ENCODE measurements at places on chromosomes 1 and 21. TPM values are rescaled to one million over a fixed set of nuclear protein-coding genes. Genes with fewer than 3 reads are reported as not detected.

ATP1A4 gene
- polyA plus RNA-seq: 0.26 TPM

ARHGAP29 gene
- polyA plus RNA-seq: 59.7 TPM

CLCA1 gene
- polyA plus RNA-seq: not detected

SPRR2E gene
- not detected for polyA plus RNA-seq

- H3K27me3 ChIP-seq: peaks cover 14% of the 10 kb centered on the region
- no peaks in the 10 kb centered on the region for H3K4me1 ChIP-seq
- no peak overlapping the region for H3K4me3 ChIP-seq
- no peak overlapping the region for H3K27ac ChIP-seq
- peaks cover 5% of the 10 kb centered on the region for H3K36me3 ChIP-seq
Measured at GRCh38 chr1:156073740-156074139, 8.5 kb downstream of the MEX3A start.

DNA sequence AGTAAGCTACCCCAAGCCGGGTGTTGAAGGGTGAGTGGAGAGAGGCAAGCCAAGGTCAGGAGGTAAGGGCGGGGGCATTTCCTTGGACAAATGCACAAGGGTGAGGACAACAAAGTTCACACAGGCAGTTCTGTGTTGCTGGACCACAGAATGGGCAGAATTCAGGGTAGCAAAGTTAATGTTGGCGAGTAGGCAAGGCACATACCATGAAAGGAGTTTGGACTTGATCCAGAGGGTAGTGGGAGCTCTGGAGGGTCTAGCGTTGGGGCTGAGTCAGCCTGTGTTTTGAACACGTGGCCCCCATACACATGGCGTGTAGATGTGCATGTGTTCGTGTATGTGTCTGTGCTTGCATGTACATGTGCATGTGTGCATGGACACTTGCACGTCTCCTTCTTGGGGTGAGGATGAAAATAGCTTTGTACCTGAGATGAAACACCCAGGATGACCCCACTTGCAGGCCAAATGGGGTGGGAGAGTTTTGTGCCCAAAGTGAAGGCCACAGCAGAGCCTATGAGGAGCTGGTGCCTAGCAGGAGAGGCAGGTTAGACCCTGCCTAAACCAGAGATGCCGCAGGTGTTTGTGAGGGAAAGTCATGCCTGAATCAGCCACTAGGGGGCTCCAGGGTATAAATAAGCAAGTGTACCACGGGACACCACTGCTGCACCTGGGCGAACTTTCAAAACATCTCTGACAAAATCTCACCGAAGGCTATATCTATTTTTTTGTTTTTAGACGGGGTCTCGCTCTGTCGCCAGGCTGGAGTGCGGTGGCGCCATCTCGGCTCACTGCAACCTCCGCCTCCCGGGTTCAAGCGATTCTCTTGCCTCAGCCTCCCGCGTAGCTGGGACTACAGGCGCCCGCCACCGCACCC lies 21.8 kb downstream of the SLC27A3 start:
- no peak overlapping the region for H3K27ac ChIP-seq
- H3K27me3 ChIP-seq: no peaks in the 10 kb centered on the region
- peak; percentile 72 for DNase-seq
- no peaks in the 10 kb centered on the region for H3K4me1 ChIP-seq
- H3K4me3 ChIP-seq: no peak overlapping the region

DNA sequence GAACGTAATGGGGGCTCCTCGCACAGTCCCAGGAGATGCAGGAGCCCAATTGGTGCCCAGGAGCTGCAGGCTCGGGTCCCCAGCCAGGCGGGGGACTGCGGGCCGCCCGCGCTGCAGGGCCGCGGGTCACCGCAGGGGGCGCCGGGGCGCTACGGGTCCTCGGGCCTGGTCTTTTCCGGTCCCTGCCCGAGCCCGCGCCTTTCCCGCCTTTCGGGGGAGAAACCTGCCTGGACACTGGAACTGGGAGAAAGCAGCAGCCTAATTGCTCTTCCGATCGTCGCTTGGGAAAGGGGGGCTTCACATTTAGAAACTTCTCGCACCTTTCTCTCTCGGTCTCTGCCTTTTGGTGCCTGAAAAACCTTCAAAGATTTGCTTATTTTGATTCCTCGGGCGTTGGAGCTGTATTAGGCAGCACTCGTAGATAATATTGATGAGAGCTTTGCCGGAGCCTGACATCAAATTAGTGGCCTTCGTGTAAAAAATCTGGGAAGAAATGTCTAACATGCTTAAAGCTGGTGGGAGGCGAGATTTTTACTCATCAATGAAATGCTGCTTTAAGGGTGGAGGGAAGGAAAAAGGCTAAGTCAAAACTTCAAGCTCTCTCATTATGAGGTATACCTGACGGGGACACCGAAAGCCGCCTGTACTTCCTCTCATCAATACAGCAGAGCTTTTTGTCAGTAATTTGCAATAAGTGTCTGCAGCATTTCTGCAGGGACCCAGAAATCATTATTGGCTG lies 12.6 kb upstream of the BARHL2 start:
- H3K27ac ChIP-seq: no peak overlapping the region
- DNase-seq: no peak
- H3K4me3 ChIP-seq: no peak overlapping the region
- peaks cover 100% of the 10 kb centered on the region for H3K27me3 ChIP-seq
- no peaks in the 10 kb centered on the region for H3K36me3 ChIP-seq

DNA sequence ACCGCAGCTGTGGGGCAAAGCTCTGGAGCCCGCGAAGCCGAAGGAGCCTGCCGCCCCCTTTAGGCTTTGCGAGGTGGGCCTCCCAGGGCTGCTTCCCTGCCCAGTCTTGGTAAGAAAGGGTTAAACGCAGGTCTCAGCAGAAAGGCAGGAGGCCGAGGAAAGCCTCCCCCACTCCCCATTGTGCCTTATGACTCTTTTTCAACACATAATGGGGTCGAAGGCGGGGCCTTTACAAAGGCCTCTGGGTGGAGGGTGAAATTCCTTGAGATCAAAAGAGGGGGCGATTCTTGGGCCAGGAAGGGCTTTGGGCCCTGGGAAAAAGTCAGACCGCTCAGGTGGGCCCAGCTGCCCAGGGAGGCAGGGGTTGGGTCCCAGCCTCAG lies 880 bp downstream of the ALPL start:
- peaks cover 8% of the 10 kb centered on the region for H3K27me3 ChIP-seq
- no peaks in the 10 kb centered on the region for H3K36me3 ChIP-seq
- H3K4me3 ChIP-seq: peak overlapping the region; percentile 29
- no peak for DNase-seq
- no peak overlapping the region for H3K27ac ChIP-seq
- peaks cover 54% of the 10 kb centered on the region for H3K4me1 ChIP-seq

DNA sequence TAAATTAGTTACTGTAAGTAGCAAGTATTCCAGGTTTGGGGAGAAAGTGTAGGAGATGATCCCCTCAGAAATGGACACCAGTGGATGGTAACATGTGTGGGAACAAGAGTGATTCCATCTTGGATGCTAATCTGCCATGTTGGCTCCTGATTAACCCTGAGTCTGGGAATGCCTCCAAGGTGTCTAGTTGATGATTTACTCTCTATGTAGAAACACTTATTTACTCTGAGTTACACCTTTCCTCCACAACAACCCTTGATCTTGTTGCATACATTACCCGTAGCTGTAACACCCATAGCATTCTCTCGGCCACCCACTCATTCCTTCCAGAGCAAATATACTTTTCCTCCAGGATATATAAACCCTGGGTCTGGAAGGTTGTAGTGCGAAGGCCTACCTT lies 315.9 kb upstream of the GREM2 start:
- no peaks in the 10 kb centered on the region for H3K4me1 ChIP-seq
- H3K27ac ChIP-seq: no peak overlapping the region
- no peaks in the 10 kb centered on the region for H3K27me3 ChIP-seq

GRCh38 chr1:162270016-162270770 lies 106.5 kb downstream of the SPATA46 start:
- H3K4me3 ChIP-seq: no peak overlapping the region
- no peaks in the 10 kb centered on the region for H3K36me3 ChIP-seq
- H3K27ac ChIP-seq: no peak overlapping the region
- no peaks in the 10 kb centered on the region for H3K27me3 ChIP-seq

DNA sequence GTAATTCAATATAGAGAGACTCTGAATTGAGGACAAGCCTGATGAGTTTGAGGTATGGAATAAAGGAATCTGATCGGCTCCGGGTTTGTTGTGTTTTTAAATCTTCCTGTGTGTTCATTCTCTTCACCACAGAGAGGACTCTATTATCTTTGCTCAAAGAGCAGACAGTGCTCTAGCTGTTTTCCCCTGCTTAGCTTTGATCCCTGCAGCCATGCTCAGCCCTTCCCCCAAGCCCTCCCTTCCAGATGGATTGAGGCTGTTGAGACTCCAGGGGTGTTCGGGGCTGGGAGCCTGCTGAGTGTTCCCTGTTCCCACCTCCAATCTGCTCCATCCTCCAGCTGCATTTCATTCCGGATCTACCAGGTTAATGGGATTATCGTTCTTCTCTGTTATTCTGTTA lies 74.2 kb upstream of the CXADR start:
- no peaks in the 10 kb centered on the region for H3K36me3 ChIP-seq
- no peaks in the 10 kb centered on the region for H3K27me3 ChIP-seq
- no peak for DNase-seq
- H3K4me1 ChIP-seq: no peaks in the 10 kb centered on the region
- no peak overlapping the region for H3K27ac ChIP-seq

DNA sequence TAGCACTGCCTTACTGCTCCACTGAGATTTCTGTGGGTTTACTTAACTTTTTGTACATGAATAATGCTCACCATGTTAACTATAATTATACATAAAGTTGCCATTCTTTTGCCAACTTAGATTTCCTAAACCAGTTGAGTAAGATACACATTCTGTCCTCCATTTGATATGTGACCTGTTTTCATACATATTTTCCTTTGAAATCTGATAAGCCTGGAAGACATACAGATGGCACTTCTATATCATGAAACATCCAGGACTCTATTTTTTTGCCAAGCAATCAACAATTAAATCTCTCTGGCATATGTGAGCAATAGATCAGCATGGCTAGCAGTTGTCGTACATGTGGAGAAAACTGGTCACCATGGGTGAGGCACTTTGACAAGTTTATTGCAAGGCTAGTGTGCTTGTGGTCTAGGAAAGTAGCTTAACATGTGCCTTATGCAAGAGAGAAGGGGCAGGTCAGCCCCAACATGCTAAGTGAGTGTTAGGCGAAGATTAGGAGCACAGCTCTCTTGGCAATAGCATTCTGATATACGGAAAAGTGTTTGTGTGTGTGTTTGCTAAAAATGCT lies 14.2 kb downstream of the PRRX1 start:
- H3K36me3 ChIP-seq: no peaks in the 10 kb centered on the region
- H3K27me3 ChIP-seq: no peaks in the 10 kb centered on the region
- H3K4me1 ChIP-seq: no peaks in the 10 kb centered on the region
- no peak overlapping the region for H3K4me3 ChIP-seq
- DNase-seq: no peak

- no peak for DNase-seq
- no peaks in the 10 kb centered on the region for H3K36me3 ChIP-seq
- no peak overlapping the region for H3K4me3 ChIP-seq
- no peaks in the 10 kb centered on the region for H3K27me3 ChIP-seq
- H3K27ac ChIP-seq: no peak overlapping the region
Measured at GRCh38 chr21:26597031-26597430, 23.9 kb upstream of the CYYR1 start.

DNA sequence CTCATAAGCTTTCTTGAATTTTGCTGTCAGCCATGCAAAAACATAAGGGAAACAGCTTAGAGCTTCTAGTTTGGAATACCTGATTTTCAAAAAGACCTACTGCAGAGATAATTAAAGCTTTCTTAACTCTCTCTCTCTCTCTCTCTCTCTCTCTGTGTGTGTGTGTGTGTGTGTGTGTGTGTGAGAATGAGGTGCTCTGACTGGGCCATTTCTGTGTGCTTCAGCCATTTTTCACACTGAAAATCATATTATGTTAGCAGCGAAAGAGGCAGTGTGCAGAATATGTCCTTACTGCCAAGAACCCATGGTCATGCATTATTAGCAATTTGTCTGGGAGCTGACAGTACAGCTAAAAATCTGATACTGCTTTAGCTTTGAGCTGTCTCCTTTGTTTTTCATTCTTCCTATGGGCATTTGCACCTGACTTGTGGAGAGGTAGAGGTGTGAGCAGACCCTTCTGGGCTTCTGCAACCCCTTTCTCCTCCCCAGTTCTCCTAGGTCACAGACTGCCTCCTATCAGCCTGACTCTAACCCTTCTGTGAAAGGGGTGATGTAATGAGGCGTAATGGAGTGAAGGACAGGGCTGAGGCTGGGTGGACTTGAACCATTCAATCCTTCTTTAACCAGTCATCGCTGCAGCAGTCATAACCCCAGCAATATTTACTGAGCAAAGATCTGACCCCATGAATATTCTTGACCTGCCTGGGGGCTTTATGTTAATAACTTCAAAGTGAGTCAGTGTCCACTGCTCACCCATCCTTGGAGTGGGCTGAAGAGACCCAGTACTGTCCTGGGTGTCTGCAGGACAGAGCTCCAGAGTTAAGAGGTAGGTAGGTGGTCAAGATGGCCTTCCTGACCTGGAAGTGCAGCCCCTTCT lies 61.2 kb downstream of the SYT6 start:
- no peak overlapping the region for H3K4me3 ChIP-seq
- DNase-seq: no peak
- H3K27me3 ChIP-seq: no peaks in the 10 kb centered on the region
- H3K4me1 ChIP-seq: peaks cover 3% of the 10 kb centered on the region

DNA sequence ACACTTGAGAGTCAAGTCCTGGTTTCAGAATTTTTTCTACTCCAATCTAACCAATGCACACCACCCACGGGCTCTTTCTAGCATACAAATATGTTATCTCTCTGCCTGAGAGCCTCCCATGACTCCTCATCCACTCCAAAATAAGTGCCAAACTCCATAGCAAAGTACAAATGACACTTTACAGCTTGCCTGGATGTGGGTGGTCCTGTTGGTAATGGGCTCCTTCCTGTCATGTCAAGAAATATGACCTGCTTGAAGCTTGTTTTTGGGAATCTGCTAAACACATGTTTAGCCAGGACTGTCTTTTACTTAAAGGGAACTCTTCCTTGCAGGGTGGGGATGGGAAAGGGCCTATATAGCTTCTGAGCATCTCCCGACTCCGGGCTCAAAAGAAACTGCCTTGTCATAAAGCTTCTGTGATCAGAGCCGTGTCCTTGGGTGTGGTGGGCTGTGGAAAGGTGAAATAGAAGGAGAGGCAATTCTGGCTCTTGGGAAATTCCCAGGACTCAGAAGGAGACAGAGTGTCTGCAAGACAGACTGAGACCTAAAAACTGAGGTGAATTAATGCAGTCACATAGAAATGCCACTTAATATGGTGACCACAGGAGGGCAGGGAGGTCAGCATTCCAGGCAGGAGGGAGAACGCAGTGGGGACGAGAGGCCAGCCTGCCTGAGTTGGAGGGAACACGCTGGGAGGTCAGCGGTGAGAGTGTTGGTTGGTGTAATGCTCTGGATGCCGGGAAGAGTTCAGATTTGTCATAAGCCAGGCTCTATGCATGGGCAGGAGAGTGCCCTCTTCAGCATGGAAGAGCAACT lies 6.1 kb upstream of the IGFN1 start:
- peak; percentile 74 for DNase-seq
- no peaks in the 10 kb centered on the region for H3K27me3 ChIP-seq
- peaks cover 3% of the 10 kb centered on the region for H3K4me1 ChIP-seq
- H3K36me3 ChIP-seq: no peaks in the 10 kb centered on the region

- no peak overlapping the region for H3K27ac ChIP-seq
- peak; percentile 11 for DNase-seq
Measured at GRCh38 chr1:54813485-54814125, 12.5 kb upstream of the TTC22 start.

- DNase-seq: no peak
- no peaks in the 10 kb centered on the region for H3K27me3 ChIP-seq
- H3K4me1 ChIP-seq: peaks cover 13% of the 10 kb centered on the region
- H3K27ac ChIP-seq: peak overlapping the region; percentile 89
- H3K4me3 ChIP-seq: no peak overlapping the region
- no peaks in the 10 kb centered on the region for H3K36me3 ChIP-seq
Measured at GRCh38 chr1:27505420-27505680, 15.4 kb upstream of the WASF2 start.

Measured in left lung (tissue), 14 donors.